ENCODE measurements at places on chromosomes 4 and X.

DNA sequence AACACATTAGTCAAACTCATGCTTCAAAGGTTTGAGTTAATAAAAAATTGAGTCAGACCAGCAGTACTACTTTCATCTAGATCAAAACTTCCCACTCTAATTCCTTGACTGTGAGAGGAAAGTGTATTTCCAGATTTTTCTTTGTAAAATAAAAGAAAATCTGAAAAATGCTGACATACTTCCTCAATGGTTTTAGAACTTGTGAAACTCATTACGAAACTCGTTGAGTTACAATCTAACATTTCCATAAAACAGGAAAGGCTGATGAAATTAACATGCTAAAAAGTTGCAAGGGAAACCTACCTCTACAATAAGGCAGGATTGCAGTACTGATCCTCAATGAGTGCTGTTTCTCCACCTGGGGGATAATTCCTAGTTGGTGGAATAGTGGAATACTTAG lies 217.8 kb upstream of the HCCS start:
- DNase-seq = no peak

- no peak for DNase-seq
These were observed 270.1 kb downstream of the PTTG2 start for GRCh38 chr4:38230121-38230801.

DNA sequence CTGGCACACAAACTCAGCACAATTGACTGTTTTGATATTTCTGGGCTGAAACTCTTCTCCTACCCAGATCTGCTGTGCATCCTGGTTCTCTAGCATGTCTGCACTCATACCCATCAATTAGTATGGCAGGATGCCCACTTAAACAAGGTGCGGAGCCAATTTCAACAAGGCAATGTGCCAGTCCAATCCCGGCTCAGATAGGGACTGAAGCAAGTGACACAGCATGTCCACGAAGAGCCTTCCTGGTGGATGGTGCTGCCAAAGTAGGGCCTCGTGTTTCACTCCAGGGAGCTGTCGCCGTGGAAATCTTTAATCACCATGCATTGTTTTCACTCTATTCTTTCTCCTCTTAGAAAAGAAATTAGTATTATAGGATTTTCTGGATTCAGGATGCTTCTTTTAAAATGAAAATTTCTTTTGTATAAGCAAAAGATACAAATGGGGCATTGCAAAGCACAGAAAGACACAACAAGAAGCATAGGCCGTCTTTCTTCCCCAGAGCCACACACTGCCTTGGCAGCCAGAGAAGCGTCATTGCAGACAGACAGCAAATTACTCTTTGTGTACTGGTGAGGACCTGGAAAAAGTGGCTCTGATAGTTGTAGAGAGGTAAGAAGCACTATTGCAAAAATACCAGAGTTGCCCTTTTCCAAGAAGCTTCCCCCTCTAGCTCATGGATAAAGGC lies 40.6 kb upstream of the LSM6 start:
- DNase-seq = peak; percentile 69

GRCh38 chr4:6386091-6386490 lies 86.3 kb downstream of the PPP2R2C start:
- DNase-seq = no peak

GRCh38 chrX:24097741-24098260 lies 43.0 kb downstream of the EIF2S3 start:
- no peak for DNase-seq

DNA sequence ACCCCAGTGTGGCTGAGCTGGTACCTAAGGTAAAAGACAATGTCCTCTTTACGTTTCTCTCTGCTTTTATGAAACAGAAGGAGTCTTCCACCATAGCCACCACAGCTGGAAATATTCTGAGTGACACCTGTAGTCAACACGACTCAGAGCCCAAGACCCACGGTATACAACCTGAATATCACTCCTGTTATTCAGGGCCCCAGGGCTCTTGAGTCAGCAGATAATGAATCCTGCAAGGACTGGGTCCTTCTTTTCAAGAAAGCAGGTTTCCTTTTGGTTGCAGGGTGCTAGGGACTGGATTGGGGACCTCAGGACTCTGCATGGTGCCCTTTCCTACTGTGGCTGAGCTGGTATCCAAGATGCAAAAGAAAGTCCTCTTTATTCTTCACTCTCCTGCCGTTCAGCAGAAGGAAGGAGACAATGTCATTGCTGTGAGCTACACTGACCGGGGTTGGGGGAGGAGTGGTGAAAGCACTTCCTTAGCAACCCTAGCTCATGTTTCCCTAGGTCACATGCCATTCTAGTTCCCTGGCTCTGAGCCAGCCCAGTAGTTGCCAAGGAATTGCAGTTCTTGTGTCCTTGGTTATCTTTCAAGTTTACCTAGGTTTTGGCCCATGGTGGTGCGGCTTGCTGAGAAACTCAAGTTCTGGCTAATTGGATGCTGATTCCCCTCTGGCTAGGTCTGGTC lies 23.7 kb upstream of the UNC5C start:
- no peak for DNase-seq

DNA sequence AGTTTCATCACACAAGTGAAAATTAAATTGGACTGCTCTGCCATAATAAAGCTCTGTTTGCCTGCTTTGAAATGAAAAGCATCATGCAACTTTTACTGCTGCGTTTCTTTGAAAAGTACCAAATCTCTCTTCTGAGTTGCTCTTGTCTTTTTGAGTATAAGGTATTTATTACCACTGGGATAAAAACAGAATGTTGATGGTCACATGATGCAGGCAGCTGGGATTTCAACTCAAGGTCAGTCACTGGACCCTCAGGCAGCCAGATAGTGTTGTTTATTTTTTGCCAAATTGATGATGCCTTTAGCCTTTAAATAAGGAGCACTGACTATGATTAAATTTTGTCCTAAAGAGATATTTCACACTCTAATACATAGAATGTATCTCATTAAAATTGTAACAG lies 32.7 kb downstream of the DMD start:
- DNase-seq = no peak
